EL (cell line): ENCODE measurements at places on chromosomes 13 and 19.

DNA sequence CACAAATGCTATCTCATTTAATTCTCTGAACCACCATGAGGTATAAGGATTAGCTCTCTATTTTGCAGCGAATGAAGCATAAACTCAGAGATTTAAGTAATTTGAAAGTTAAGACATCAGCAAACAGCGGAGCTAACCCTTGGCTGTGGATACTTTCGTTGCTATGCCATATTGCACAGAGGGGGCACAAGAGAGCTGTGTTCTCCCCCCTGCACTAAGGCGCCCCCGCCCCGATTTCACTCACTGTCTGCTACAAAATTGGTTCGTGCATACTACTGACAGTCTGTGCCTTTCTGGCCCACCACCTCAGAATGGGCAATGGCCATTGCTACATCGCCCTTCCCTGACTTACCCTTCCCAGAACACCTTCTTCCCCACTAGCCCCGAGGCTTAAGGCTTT, 105.7 kb upstream of the OBI1 start:
- DNase-seq = no peak

GRCh38 chr13:23268441-23268840, 87.7 kb downstream of the SGCG start:
- DNase-seq = no peak

GRCh38 chr19:4980838-4981680, 12.1 kb downstream of the KDM4B start:
- DNase-seq = no peak

GRCh38 chr19:55611983-55612645, 6.7 kb downstream of the ZNF865 start:
- DNase-seq = no peak

- no peak for DNase-seq
Measured at GRCh38 chr19:31825134-31826094, 476.2 kb upstream of the TSHZ3 start.

DNA sequence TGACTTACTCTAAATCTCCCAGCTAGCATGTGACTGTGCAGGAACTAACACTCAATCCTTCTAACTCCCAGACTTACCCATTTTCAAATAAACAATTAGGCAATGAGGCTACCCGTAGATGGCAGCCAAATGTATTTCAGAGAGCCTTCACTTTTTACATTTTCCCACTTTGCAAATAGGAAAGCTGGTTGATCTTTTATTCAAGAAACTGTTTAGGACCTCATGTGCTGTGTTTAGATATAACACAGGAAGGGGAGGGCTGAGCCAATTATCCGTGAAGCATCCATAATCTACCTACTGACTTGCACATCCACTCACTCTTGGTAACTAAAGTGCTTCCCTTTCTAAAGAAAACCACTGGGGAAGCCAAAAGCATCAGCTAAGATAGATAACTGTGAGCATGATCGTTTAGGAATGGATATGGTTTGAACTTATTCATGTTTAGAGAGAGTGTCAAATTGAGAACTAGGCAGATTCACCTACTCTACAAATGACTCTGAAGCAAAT, 33.4 kb downstream of the MBNL2 start:
- no peak for DNase-seq

DNA sequence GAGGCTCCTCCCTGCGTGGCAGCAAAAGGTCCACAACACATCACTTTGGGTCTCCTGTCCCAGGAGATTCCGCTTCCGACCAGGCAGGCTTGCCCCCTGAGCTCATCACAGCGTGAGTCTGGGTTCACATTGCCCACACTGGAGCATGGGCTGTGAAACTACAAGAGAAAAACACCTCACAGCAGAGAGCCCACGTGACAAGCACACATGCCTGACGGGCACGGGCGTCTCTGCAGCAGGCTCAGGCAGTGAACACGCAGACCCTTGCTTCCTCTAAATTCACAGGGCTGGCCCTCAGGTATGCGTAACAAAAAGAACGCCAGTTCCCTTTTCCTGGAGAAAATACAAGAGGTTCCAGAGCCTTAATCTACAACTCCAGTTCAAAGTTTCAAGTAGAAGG, 41.9 kb downstream of the RASA3 start:
- DNase-seq = no peak

GRCh38 chr19:17775991-17776803, 18.7 kb upstream of the B3GNT3 start:
- no peak for DNase-seq

DNA sequence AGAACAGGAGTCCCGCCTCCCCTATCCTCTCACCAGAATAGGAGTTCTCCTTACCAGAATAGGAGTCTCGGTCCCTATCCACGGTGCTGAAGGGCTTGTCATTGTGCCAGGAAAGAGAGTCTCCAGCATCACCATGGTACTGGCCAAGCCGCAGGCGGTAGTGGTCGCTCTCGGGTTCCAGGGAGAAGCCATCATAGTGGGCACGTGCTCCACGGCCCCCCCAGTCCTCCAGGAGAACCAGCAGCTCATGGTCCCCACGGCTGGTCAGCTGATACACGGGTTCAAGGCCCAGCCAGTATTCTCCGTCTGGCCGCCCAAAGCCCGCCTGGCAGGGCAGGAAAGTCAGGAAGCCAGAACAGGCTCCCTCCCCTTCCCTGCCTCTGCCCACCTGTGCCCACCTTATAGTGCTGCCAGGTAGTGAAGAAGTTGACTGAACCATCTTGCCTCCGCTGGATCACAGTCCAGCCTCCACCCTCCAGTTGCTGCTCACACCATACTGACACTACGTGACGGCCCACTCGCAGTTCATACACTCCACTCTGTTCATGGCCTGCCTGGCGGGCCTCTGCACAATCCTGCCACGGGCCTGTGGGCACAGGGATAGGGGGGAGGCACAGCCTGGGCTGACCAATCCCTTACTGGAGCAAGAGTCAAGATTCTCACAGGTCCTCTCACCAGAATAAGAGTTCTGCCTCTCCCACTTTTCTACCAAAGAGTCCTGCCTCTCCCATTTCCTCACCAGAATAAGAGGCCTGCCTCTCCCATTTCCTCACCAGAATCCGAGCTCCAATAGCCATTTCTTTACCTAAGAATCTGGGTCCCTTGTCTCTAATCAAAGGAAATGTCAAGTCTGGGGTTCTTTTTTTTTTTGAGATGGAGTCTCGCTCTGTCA, 7.4 kb downstream of the SHFL start:
- no peak for DNase-seq

DNA sequence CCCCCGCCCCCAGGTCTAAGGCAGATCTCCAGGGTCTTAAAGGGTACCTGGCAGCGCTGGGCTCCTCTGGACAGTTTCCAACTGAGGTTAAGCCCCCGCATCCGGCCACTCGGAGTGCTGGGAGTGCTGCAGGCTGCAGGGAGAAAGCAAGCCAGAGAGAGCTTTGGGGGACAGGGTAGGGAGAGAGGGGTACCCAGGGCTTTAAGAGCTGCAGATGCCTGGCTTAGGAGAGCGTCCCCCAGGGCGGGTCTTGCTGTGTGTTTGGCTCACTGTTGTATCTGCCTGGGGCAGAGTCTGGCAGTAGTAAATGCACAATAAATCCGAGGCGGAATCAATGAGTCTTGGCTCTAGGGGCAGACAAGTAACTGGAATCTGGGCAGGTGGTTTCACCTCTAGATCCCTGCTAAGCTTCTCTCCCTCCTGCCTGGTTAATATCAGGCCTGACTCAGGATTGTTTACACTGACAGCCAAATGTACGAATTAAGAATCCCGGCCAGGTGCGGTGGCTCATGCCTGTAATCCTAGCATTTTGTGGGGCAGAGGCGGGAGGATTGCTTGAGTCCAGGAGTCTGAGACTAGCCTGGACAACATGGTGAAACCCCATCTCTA, 798 bp upstream of the COX6B2 start:
- no peak for DNase-seq

DNA sequence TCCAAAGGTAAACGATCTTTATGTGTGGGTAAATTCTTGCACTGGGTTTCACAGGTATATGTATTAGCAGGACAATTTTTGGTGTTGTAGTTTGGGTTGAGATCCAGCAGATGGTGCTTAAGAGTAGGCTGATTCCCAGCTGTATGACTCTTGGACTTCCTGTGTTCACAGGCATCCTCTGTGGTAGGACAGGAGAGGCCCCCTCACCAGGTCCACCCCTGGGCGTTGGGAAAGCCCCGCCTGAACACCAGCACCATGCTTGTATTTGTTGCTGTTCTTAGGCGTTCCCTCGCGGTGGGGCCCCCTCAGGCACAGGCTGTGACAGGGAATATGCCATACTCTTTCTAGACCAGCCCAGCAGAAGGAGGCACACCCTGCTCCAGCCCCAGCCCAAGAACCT, 49.5 kb upstream of the PCDH17 start:
- no peak for DNase-seq

GRCh38 chr13:61880578-61881283, 465.1 kb upstream of the PCDH20 start:
- DNase-seq = no peak

- no peak for DNase-seq
Measured at GRCh38 chr13:93378184-93378583, 151.6 kb downstream of the GPC6 start.

DNA sequence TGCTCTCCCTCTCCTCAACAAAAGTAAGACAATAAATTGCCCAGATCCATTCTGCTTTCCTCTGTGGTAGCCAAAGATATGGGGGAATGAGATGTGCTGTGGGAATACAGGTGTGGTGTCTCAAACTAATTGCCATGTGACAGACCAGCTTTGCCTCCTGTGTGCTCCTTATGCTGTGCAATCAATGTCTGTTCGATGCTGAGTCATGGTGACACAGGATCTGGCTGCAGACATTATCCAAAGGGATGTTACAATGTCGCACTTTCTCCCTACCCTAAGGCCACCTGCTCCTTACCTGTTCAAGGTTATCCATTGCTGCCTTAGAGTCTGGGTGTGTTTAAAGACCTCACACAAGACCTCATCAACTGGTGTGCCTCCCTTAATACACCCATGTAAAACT, 32.5 kb downstream of the FGF14 start:
- DNase-seq = no peak

GRCh38 chr13:98664924-98665637, 87.4 kb downstream of the SLC15A1 start:
- peak; percentile 37 for DNase-seq

- DNase-seq = peak; percentile 55
Measured at GRCh38 chr13:73465617-73465971, 406.8 kb downstream of the KLF5 start.
